ENCODE measurements at places on chromosomes 4 and X.
A peak's percentile ranks its signal among the peaks of the same experiment; 100 is the strongest.

DNA sequence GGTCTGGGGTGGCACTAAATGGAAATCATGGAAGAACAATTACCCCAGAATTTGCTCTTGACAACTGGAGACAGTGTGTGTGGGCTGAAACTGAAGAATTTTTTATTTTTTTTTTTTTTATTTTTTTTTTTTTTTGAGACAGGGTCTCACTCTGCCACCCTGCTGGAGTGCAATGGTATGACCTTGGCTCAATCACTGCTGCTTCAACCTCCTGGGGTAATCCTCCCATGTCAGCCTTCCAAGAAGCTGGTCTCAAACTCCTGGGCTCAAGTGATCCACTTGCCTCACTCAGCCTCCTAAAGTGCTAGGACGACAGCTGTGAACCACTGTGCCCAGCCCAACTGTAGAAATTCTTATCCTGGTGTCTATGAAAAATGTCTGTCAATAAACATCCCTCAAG lies 127.9 kb upstream of the MAP3K15 start:
- DNase-seq, result no peak

- DNase-seq, result peak; percentile 65
Measured at GRCh38 chr4:6372649-6373525, 99.5 kb downstream of the PPP2R2C start.

DNA sequence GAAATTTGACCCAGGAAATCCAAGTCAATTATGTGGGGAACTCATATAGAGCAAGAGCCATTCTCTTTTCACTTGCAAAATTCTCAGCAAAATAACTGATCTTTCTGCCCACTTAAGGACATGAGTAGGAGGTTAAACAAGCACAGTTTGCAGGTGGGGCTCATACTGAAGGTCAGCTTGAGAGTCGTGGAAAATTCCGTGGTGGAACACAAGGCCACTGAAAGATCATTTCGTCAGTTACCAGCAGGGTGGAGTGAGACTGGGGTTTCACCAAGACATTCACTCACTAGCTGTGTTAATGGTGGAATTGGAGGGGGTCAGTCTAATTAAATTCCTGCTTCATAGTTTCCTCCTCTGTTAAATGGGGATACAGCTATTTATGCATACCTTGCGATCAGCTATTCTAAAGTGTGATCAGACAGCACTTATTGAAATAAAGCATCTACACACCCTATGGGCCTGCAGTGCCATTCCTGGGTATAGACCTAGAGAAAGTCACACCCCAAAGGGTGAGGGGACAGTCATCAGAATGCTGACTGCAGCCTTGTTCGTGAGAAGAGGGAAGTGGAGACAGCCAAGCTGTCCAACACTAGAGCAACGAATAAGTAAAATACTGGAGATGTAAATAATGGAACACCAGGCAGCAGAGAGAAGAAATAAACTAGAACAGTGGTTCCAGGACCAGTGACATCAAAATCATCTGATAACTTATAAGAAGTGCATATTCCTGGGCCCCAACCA lies 42.7 kb upstream of the CLNK start:
- DNase-seq, result no peak

- no peak for DNase-seq
Measured at GRCh38 chr4:173002830-173003561, 165.6 kb upstream of the GALNT7 start.

- DNase-seq, result no peak
Measured at GRCh38 chr4:182929296-182929695, 12.1 kb upstream of the DCTD start.

- no peak for DNase-seq
Measured at GRCh38 chr4:182717788-182718583, 199.2 kb downstream of the DCTD start.

- DNase-seq, result no peak
Measured at GRCh38 chr4:121765368-121765705, 373 bp upstream of the SMIM43 start.

DNA sequence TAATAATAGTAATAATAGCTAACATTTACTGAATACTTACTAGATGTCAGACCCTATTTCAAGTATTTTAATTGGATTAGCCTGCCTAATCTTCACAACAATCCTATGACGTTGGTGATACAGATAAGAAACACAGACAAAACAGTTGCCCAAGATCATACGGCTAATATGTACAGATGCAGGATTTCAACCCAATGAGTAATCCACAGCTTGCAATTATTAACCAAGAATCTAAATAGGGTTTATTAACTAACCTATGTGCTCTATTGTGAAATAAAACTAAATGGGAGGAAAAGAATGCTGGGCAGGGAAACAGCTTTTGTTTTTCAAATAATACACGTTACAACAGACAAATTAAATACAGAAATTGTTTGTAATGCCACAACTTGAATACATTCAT lies 23.4 kb downstream of the FBXO8 start:
- peak; percentile 19 for DNase-seq

- DNase-seq, result no peak
Measured at GRCh38 chrX:38165023-38165422, 55.6 kb downstream of the SRPX start.

DNA sequence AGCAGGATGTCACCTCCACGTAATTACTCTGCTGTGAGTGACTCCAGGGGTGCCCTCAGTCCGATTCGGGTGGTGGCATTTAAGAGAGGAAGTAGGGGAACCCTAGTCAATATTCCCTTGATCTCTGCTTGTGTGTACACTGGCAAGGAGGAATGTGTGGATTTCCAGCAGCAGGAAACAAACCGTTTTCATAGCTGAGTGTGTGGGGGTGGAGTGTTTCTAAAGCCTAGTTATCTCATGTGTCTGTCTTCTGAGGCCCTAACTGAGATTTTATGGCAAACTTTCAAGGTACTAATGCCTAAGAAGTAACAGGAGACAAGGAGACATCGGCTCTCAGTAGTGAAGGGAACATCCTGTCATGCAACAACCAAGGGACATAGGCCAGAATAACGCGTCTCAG lies 6.6 kb upstream of the CLDN24 start:
- DNase-seq, result no peak

GRCh38 chr4:68865188-68865638 lies 49.4 kb downstream of the UGT2B10 start:
- DNase-seq, result no peak

- DNase-seq, result no peak
Measured at GRCh38 chrX:152843852-152844251, 13.0 kb downstream of the NSDHL start.

DNA sequence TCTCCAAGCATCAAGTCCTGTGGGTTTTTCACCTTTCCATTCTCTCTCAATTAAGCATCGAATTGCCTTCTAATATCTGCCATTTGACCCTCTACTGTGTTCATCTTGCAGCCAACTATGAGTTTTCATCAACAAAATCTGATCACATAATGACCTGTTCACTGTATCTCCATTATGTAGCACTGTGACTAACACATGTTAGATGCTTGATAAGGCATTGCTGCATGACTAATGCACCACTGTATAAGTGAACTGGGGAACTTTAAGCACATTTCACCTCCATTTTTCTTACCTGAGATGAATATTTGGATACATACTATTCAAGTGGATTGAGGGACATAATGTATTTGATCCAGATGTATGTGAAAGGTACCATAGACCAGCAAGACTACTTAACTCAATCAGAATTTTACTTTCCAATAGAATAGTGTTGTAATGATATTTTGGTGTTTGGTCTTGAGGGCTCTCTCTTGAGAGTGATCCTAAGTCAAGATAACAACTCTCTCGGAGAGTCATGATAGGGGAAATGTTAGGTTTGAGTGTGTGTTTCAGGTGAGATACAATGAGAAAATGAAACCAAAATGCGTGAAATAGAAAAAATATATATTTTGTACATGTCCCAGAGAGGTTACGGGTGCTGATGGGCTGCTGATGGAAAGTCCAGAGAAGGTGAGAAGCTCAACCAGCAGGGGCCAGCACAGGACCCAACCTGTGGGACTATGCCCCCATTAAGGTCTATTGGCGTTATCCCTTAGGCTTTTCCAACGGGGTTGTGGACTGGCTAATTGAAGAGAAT lies 60.2 kb upstream of the HS3ST1 start:
- no peak for DNase-seq

DNA sequence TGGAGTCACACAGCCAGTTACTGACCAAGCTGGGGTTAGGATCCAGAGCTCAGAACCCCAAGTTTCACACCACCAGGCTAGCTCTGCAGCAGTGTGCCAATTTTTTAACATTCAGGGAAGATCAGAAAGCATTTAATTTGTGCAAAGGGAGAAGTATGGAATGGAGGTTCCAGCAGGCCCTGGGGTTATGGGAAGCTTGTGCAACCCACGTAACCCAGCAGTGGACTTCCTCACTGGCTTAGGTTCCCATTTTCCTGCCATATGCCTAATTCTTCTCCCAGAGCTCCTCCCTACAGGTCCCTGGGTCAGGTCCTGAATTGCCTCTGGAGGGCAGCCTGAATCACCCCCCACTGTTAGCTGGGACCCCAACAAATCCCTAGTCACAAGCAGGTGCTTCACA lies 14.0 kb downstream of the APLN start:
- no peak for DNase-seq

DNA sequence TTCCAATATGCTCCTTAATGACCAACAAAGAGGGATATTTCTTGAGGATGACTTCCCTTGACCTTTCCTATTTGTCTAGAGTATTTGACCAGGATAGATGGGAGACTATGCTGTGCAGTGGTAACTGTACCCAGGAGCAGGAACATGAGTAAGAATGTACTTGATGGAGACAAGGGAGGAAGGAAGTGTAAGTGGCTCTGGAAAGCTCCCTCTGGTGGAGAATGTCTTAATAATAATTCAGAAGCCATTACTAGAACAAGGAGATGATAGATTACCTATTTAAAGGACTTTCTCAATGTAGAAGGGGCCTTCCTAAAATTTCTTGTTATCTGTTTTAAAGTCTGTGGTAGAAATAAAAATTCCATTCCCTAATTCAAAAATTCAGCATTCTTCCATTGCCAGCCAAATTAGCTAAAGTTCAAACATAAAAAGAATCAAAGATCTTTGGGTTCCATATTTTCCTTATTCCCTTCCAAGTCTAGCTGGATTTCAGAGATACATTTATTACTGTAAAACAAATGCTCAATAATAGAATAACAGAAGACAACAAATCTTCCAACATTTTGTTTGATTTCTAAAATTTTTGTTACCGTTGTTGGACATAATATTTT lies 83.8 kb downstream of the GRID2 start:
- peak; percentile 16 for DNase-seq

- DNase-seq, result no peak
Measured at GRCh38 chr4:151257704-151258103, 19.3 kb upstream of the PRSS48 start.

DNA sequence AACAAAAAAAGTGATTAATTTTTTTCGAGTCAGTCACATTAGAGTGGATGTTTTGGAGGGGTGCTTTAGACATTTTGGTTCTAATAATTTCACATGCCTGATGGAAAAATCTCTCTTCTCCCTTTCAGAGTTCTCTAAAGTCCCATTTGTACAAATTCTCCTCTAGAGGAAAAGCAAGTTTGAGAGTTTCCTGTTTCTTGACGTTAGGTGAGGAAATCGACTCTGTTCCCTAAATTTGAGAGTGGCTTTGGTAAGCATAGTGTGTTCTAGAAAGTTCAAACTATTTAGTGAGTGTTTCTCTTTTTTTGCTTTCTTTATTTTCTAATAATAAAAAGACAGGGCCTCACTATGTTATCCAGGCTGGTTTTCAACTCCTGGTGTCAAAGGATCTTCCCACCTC lies 1.6 kb upstream of the ATP6AP2 start:
- no peak for DNase-seq

DNA sequence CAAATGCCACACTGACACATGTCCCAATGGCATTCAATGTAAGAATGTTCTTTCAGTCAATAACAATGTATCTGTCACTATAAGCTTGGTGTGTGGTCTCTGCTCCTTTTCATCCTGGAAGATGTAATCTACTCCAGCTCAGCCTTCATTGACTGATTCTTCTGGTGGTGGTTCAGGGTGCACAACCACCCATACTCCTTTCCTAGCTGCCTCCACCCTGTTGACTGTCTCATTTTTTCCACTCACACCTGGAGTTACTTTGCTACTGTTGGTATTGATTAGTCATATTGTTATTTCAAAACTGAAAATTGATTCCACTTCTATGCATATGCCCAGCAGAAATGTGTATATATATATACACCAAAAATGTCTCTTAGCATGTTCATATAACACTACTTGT lies 140.5 kb downstream of the ASB9 start:
- DNase-seq, result no peak

- DNase-seq, result no peak
Measured at GRCh38 chrX:136369377-136369776, 68.6 kb downstream of the ADGRG4 start.

DNA sequence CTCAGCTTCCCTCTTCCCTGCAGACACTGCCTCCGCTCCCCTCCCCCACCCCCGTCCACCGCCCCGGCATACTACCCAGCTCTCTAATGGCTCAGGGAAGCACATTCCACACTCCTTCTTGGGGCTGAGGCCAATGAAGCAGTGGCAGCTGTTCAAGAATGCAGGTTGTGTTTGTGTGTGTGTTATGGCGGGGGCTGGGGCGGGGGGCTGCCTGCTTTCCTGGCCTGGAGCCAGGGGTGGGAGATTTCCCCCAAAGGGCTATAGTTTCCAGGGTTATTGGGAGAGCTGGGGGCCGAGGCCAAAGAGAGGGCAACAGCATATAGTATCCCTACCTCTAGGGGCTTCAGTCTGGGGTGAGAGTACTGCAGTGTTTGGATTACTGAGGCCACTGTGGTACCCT lies 149.4 kb downstream of the EFNB1 start:
- no peak for DNase-seq

- DNase-seq, result peak; percentile 63
Measured at GRCh38 chrX:50827996-50828395, 14.0 kb upstream of the SHROOM4 start.

DNA sequence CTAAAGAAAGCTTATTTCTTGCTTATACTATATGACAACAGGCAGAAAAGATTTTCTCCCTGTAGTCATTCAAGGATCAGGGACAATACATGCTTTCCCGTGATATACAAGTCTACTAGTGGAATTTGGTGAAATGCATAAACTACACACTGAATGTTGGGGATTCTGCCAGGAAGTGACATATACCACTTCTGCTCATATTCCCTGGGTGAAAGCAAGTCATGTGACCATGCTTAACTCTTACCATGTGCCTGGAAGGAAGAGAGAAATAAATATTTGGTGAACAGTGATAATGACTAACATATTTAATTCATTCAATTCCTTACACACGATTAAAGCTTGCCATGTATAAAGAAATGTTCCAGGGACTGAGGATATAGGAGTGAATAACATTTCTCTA lies 534.6 kb downstream of the PPARGC1A start:
- no peak for DNase-seq

DNA sequence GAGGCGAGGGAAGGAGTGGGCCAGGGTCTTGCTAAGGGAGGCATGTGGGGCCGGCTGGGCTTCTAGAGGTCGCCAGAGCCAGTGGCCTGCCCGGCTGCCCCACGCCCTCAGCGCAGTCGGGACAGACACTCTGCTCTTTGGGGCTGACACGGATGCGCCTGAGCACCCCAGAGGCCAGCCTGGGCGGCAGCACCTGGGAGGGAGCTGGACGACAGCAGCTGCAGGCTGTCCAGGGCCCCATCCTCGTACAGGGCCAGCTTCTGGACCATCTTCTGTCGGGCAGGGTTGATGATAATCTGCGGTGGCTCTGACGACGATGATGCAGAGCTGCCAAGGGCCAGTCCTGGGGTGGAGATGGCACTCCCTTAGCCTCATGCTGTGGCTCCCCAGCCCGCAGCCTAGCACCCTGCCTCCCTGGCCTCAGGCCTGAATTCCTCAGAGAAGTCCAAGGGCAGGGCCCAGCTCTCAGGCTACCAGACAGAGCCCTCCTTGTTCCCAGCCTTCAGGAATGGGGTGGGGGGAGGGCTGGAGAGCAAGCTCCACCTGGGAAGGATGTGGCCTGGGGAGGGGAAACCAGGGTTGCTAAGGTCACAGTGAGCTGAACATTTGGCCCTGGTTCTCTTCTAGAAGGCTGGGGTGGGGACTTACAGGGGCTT lies 7.2 kb downstream of the IRAK1 start:
- no peak for DNase-seq

- no peak for DNase-seq
Measured at GRCh38 chr4:32890398-32890797, 2170.2 kb downstream of the PCDH7 start.
